IPS DF 19.7 (cell line): ENCODE measurements at places on chromosomes 7 and 10.

- DNase-seq = no peak
Observed at GRCh38 chr10:66642217-66642616, 283.6 kb upstream of the LRRTM3 start.

GRCh38 chr10:5522913-5523560, 1.7 kb upstream of the CALML3 start:
- no peak for DNase-seq

GRCh38 chr7:98807068-98808048, 62.5 kb downstream of the TMEM130 start:
- no peak for DNase-seq

DNA sequence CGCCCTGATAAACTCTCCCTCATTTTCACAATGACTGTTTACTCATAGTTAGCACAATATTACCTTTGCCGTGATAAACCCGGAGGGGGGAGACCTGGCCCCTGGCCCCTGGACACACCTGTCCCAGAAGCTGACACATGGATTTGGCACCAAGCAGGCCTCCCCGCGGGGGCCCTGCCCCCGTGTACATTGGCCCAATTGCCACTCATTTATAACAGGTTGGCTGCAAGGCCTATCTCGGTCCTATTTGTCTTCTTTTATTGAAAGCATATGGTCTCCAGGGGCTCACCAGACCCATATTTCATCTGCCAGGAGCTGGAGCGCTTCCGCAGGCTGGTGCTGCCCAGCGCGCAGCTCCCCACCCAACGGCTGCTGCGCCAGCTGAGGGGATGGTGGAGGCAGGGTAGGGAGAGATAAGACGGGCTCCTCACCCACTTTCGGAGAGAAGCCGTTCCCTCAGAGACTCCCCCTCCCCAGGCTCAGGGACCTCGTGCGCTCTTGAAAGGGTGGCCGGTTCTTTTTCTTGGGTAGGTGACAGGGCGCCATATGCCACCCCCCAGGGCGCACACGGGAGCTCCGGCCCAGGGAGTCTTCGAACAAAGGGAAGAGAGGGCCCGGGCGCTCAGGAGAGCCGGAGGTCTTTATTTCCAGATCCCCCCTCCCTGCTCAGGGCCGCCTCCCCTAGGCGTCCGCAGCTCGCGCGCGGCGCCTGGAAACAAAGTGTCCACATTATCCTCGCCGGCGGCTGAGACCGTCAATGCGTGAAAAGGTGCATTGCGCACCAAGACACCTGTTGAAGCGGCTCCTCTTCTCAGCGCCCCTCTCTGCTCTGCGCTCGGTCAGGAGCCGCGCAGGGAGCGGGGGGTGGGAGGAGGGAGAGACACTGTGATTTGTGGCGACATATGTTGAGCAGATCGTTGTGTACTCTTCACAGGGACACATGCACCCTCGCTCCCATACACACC, 4.3 kb upstream of the NEUROG3 start:
- DNase-seq = no peak

- no peak for DNase-seq
Observed at GRCh38 chr10:121838149-121838548, 89.7 kb downstream of the ATE1 start.

DNA sequence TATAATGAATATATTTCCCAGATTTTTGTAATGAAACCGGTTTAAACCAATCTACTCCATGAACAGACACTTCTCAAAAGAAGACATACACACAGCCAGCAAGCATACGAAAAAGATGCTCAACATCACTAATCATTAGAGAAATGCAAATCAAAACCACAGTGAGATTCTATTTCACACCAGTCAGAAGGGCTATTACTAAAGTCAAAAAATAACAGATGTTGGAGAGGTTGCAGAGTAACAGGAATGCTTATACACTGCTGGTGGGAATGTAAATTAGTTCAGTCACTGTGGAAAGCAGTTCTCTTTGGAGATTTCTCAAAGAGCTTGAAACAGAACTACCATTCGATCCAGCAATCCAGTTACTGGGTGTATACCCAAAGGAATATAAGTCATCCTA, 240.7 kb downstream of the TSPAN12 start:
- DNase-seq = no peak

GRCh38 chr7:38105874-38106483, 72.1 kb upstream of the STARD3NL start:
- DNase-seq = peak; percentile 3

GRCh38 chr10:69721690-69722310, 79.9 kb upstream of the COL13A1 start:
- no peak for DNase-seq

GRCh38 chr10:21217107-21217506, 308.4 kb downstream of the SKIDA1 start:
- no peak for DNase-seq

DNA sequence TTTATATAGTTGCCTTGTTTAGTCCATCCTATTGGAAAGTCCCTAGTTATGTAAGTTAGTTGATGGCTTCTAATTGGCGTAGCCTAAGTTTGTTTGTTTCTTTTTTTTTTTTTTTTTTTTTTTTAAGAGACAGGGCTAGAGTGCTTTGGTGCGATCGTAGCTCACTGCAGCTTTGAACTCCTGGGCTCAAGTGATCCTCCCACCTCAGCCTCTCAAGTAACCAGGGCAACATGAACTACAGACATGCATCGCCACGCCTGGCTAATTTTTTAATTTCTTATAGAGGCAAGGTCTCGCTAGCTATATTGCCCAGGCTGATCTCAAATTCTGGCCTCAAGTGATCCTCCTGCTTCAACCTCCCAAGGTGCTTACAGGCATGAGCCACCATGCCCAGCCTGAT, 7.1 kb downstream of the CSGALNACT2 start:
- no peak for DNase-seq

DNA sequence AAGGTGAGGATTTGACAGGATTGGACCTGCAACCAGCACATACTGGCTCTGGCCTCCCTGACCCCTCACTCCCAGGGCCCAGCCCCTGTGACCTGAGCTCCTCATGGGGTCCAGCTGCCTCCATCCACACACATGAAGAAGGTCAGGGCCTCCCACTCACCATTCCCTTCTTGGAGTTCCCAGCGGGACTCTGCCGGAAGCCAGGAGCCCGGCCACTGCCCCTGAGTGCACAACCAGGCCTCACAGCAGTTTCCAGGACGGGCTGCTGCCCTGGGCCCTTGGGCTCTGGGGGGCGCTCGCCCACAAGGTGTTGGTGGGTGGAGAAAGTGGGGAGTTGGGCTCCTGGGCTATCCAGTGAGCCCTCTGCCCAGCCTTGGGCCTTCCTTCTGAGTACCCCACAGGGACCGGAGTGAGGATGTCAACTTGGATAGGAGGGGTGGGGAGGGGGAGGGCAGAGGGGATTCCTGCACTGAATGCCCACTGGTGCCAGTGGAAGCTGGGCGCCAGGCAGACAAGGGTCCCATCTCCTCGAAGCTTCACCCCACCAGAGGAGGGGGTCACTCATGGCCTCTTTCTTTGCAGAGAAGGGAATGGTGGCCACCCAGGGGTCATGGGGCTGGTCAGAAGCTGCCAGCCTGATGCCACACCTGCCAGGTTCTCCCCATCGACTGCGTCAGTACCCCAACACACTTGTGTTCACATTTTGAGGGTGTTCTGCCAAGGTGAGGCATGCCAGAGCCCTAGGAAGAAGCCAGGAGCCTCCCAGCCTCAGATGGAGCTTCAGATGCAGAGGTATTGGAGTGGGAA, 115.3 kb downstream of the PTPN20 start:
- DNase-seq = no peak

DNA sequence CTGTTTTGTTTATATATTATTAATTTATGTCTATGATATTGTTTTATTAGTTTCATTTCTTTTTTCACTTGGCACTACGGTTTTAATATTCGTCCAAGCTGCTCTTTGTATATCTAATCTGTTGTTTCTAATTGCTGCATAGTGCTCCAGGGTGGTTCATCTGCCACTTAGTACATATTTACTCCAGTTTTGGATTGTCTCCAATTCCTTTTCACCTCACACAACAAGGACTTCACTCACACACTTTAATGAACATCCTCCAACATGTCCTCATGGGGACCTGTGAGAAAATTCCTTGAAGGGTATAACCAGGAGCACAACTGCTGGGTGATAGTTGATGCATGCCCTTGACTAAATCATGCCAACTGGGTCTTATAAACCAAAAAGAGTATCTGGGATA, 14.1 kb upstream of the NOC3L start:
- DNase-seq = no peak

DNA sequence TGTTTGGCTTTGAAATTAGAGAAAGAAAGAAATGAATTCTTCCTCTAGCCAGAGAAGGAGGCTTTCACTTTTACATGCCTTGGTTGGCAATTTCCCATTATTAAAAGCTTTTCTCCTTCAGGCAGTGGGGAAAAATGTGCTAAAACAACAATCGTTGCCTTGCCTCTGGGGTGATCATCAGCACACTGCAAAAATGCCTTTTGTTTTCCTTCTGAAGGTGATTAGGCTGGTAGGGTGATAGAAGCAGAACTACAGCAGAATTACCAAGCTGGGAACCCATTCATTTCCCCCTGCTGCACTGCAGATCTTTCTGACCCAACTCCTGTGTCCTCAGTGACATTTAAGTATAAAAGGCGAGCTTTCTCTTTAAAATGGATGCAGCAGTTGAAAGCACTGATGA, 22.2 kb downstream of the ANK3 start:
- DNase-seq = no peak

DNA sequence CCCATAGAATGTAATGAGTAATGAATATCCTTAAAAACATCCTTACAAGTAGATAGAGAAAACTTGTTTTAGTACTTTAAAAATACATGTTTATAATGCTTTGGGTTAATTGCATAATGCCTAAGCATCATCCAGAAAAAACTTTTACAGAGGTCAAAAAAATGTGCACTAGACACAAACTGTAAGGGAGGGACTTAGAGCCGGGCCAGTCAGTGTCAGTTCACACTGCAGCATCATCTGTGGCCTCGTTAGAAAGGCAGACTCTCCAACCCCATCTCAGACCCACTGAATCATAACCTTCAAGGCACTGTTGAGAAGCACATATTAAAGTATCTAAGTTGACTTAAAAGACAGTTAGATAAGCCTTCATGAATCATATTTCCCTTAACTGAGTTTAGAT, 230.1 kb upstream of the PRPS1L1 start:
- no peak for DNase-seq

DNA sequence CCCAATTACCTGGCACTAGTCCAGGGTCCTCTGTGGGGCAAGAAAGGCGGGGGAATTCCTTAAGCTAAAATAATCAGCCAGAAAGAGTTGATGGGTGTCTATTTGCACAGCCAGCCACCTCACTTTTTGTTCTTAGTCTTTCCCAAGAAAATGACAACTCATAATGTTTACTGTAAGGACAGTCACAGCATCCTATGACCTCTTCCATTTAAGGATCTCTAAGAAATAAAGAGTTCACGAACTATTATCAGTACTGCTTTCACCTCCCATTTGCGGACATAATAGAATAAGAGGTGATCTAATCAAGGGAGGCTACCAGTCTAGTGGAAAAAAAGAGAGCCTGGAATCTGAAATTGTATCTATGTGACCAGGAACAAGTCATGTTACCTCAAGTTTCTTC, 72.4 kb upstream of the LRRC17 start:
- DNase-seq = no peak
